ENCODE measurements at places on chromosomes 11 and 22.

- DNase-seq = no peak
These were observed 1398.9 kb downstream of the BRD1 start for GRCh38 chr22:48428631-48429371.

- no peak for DNase-seq
These were observed 227.5 kb downstream of the CTTN start for GRCh38 chr11:70625582-70626518.

GRCh38 chr11:121460941-121461514 is 8.3 kb upstream of the SORL1-AS1 start:
- no peak for DNase-seq

GRCh38 chr11:104619751-104620150 is 278.5 kb downstream of the CASP12 start:
- DNase-seq = no peak

- no peak for DNase-seq
These were observed 83.6 kb upstream of the PRR5 start for GRCh38 chr22:44618400-44618799.

GRCh38 chr11:47987781-47988180 is 7.4 kb downstream of the PTPRJ start:
- no peak for DNase-seq

DNA sequence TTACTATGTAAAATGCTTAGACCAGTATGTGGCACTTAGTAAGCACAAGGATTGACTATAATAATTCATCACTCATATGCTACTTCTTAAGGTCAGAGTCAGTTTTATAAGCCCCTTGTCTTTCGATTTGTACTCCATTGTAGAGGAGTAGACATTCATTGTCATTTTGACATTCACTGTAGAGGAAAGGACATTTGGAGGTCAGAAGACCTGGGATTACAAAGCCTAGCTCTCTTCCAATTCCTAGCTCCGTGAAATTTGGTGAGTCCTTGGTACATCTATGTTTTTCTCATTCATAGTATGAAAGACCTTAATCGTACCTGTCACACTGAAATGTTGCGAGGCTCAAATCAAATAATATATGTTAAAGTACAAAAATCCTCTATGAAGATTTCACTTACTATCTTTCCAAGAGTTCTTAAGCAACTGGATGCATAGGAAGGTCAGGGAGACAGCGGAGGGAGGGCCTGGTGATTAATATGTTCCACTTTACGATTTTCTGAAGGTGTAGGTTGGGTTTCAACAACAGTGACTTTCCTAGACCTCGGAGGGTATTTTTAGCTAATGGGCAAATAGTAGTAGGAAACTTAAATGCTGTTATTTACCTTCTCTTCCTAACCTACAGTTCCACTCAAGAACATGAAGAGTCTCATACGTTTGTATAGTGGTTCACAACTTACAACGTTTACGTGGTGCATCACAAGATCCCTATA is 1.4 kb upstream of the EMSY start:
- DNase-seq = no peak

DNA sequence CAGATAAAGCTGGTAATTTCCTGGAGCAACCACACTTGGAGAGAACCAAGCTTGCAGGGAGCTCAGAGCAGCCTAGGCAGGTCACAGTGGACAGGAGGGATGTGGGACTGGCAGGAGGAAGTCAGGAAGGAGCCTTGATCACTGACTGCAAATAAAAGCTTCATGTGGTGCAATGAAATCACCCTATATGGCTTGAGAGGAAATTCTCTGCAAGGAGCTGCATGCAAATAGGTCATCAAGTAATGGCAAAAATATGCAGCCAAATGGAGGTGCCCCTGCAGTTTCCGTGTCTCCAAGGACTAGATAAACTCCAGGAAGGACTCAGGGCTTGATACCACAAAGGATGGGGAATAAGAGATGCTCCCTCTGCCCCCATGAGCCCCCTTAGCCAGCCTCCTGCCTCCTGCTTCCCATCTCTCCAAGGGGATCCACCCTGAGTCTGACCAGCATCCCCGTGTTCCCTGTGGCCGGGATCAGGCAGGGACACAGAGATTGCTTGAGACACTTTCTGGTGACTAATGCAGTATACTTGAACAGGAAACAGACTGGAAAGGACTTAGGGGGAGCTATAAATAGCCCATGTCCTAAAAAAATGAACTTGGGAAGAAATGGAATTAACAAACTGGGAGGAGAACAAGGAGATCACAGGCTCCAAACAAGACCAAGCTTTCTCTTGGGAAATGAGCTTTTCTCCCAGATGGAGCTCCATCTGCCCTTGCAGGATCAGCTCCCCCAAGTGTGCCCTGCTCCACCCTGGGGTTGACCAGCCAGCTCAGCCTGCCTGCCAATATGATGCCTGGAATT is 23.9 kb upstream of the MICAL2 start:
- DNase-seq = no peak

DNA sequence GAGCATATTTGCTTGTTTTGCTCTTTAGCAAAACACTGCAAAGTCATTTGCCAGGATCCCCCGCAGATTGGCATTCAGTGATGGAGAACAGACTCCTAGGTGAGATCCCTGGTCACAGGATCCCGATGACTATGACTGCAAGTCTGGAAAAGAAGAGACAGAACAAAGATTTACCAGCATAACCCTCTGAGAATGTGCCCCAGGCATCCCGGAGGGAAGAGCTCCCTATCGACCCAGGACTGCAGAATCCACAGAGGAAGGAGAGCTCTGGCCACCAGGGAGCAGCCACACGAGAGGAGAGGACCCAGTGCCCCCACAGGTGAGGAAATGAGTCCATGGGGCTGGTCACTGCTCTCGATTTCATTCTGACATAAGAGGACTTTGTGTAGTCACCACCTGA is 105.2 kb downstream of the ZNF280B start:
- DNase-seq = no peak

GRCh38 chr11:13183826-13184196 is 93.8 kb upstream of the BMAL1 start:
- DNase-seq = no peak

Measured in hypothalamus (tissue), 51 donors.